Brain microvascular endothelial cell (primary cell): ENCODE measurements at places on chromosomes 3 and 15.

DNA sequence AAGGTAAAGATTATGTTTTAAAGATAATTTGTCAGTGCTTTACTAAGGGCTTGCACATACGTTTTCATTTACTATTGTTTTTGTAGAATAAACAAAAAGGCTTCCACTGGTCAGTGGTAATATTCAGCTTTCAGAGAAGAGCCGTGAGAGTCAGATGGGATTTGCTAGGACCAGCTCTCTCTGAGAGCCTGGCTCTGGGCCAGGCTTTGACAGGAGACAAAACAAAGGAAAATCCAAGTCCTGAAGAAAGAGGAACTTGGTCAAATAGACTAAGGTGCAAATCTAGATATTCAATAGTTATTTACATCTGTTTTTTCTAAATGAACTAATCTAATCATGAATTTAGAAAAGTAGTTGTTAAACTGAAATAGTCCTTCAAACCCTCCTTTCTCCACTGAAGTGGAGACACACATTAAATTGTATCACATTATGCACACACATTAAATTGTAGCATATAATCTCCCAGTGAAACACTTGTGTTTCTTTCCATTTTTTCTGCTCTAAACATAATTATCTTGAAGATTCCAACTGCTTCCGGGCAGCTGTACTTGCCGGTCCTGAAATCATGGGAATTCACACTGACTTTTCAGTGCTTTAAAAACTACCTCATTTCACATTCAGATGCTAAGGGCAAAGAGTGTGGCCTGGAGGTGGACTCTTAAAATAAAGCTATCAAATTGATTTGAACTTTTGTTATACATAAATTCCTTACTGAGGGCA lies 55.1 kb upstream of the FILIP1L start:
- DNase-seq: no peak

DNA sequence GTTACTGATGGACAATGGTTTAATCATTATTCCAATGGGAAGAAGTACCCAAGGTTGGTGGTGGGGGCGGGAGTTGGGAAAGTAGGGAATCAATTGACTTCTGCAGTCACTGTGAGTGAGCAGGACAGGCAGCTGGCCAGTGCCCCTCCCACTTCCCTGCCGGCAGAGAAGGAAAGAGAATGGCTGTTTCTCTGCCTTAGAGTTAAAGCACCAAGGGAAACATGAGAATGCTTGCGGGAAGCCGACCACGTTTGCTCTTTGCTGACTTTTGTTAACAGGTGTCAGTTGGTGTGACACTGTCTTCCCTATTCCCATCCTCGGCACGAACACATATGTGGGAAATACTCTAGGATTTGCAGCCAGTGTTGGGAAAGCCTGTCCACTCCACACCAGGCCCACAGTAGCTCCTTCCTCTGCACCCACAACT lies 33.5 kb upstream of the MFSD1 start:
- peak; percentile 80 for DNase-seq

- DNase-seq: no peak
Observed at GRCh38 chr3:69460034-69460433, 74.1 kb upstream of the FRMD4B start.

DNA sequence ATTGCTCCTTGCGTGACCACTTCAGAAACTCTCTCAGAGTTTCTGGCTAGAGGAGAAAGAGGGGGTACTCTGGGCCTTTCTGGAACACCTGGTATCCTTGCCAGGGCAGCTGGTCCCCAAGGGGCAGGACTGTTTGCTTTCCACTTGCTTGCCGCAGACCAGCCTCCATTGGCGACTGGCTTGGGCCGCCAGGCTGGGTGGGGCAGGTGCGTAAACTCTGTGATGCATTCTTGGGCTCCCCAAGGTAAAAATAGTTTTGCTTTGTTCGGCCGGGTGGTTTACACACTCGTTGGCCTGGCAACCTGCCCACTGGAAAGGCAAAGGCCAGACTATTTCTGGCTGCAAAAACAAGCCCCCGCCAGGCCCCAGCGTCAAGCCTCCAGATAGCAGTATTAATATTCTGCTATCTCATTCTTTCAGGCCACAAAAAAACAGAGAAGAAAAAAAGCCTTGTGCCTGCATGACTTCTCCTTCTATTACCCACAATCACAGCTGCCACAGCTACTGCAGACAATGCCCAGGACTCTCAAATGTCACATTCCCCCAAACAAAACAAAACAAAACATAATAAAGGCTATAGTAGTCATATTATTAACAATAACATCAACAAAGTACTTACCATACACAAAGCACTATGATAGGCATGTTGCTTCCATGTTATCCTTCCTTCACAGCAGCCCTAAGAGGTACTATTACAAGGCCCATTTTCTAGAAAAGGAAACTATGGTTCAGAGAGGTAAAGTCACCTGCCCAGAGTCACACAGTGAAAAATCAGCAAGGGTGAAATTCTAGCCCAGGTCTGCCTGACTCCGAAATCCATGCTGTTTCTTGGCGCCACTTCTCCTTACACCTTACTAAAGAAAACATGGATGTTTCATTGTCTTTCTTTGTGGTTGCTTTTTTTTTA lies 14.0 kb upstream of the SSUH2 start:
- DNase-seq: peak; percentile 87

- DNase-seq: no peak
Observed at GRCh38 chr15:95345867-95346266, 984.6 kb upstream of the NR2F2 start.
